Stimulated activated CD8-positive, alpha-beta memory T cell treated with anti-CD3 and anti-CD28 coated beads, Interleukin-4, amount 100 ng/mL, for 4 hours (primary cell): ENCODE measurements at places on chromosomes 12 and 14.
A peak's percentile ranks its signal among the peaks of the same experiment; 100 is the strongest.

GRCh38 chr14:85625925-85626585 is 96.1 kb downstream of the FLRT2 start:
- DNase-seq, result no peak

DNA sequence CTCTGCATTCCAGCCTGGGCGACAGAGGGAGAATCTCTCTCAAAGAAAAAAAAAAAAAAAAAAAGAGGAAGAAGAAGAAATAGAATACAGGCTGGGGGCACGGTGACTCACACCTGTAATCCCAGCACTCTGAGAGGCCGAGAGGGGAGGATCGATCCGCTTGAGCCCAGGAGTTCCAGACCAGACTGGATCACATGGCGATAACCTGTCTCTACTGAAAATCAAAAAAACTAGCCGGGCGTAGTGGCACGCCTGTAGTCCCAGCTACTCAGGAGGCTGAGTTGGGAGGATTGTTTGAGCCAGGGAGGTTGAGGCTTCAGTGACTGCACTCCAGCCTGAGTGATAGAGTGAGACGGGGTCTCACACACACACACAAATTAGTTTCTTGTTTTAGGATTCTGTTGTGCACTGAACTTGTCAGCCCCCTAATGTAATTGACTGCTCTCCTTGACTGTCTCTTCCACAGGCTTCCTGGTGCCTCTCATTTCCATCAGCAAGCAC is 963 bp upstream of the TINF2 start:
- DNase-seq, result no peak

DNA sequence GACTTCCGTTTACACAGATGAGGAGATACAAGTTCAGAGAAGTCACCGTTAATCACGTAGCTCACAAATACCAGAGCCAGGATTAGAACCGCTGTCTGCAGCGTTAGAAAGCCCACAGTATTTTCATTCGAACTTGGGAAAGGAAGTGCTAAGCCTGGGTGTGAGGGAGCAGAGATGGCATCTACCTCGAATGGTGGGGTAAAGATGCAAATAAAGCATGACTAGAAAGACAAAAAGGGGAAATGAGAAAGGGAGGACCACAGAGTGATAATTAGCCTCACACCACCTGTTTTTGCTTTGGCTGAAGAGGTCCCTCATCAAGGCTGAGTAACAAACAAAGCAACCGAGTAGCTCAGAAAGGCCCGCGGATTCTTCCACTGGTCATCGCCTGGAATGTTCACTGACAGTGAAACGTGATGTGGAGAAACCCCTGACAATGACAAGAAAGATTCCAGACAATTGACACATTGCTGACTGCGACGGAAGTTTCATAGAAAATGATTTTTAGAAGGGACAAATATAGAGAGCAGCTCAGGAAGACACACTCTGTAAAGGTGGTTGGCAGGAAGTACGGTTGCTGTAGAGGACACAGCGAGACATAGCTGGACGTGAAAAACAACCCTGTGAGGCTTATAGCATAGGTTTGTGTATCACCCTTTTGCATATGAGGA is 31.5 kb upstream of the BHLHE41 start:
- DNase-seq, result no peak

DNA sequence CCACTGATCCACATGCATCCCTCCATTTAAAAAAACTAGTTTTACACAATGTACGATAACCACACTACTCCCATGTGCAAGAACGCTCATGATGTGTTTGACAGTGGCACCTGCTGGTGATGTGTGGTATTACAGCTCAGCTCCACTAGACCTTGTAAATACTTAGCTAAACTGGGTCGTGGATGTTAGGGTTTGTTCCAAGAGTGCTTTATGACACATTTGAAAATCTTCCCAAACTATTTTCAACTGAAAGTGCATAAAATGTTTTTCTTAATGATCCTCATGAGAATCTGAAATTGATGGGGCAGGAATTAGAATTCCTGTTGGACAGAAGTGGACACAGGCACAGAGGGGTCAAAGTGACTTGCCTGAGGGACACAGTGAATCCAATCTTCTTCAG is 99.2 kb downstream of the SCARB1 start:
- DNase-seq, result no peak

DNA sequence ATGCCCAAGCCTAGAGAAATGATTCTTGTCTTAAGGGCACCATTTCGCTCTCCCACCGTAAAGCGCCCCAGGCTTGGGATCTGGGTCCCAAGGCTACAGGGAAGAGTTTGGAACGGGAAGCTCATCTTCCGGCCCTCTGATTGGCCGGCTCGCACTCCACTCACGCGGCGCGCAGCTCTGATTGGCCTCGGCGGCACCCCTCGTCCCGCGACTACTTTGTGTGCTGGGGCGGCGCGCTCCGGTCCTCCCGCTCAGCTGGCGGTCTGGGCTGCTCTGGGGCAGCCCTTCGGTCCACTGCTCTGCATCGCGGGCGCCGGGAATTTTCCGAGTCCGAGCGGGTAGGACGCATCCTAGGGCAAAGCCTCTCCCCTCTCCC is 886 bp upstream of the FUT8 start:
- peak; percentile 68 for DNase-seq

DNA sequence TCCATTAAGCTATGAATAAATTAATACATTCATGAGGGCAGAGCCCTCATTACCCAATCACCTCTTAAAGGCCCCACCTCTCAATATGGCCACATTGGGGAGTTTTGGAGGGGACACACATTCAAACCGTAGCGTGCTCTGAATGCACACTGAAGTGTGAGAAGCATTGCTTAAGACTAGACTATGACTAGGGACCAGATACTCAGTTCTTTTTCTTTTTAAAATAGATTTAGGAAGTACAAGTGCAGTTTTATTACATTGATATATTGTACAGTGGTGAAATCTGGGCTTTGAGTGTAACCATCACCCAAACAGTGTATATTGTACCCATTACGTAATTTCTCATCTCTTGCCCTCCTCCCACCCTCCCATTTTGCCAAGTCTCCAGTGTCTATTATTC is 21.0 kb upstream of the JDP2 start:
- DNase-seq, result no peak

DNA sequence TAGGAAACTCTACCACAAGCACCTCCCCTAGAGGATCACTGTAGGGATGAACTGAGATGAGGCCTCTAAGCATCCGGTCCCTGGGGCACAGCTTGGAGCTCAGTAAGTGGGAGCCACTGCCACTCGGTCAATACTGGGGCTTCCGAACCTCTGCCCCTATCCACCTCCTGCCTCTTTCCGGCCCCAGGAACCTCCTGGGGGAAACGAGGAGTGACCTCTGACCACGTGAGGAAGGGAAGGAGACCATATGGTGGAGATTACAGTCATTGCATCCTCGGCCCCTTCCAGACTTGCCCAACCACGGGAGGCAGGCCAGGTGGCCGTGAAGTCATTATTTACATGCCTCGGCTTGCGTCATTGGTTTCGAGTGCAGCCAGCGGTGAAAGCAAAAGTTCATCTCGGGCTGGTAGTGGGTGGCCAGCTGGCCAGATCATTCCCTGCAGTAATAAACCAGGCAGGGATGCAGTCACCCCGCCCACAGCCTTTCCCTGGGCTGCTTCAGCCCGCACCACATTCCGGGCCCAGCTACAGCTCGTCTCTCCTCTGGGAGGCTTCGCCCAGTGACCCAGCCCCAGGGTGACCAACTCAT is 65.4 kb downstream of the C14orf132 start:
- DNase-seq, result no peak

GRCh38 chr12:60834806-60835205 is 1239.0 kb downstream of the SLC16A7 start:
- no peak for DNase-seq

DNA sequence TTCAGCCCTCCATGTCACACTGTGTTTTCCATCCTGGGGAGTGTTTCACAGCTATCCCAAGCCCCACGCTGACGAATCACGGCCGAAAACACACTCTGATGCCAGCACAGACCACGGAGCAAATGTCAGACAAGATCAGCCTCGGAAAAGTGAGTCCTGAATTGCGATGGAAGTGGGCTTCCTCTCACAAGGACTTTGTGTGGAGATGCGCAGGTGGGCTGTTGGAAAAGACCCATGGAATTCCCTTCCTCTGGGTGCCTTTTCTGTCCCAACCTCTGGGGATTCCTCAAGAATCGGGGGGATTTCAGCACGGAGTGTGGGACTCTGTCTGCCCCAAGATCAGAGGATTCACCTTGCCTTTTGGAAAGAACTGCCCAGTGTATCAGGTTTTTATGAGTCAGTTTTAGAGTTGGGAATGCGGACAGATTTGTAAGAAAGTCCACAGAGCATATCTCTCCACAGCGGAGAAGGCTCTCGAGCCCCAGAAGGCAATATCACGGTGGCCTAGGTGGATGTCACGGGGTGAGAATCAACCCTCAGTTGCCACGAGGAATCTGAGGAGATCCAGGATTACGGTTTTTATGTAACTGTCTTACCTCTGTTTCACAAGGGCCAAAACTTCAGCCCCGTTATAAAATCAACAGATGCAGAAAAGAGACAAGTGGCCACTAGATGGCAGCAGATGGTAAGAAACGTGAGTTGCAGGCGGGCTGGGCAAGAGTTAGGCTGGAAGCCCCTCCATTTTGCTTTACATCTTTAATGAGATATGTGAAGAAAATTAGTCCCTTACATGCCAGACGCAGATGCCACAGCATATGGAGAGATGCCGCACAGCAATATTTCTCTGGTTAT is 201.9 kb downstream of the DAD1 start:
- no peak for DNase-seq

GRCh38 chr14:99199846-99200653 is 71.9 kb downstream of the BCL11B start:
- no peak for DNase-seq

DNA sequence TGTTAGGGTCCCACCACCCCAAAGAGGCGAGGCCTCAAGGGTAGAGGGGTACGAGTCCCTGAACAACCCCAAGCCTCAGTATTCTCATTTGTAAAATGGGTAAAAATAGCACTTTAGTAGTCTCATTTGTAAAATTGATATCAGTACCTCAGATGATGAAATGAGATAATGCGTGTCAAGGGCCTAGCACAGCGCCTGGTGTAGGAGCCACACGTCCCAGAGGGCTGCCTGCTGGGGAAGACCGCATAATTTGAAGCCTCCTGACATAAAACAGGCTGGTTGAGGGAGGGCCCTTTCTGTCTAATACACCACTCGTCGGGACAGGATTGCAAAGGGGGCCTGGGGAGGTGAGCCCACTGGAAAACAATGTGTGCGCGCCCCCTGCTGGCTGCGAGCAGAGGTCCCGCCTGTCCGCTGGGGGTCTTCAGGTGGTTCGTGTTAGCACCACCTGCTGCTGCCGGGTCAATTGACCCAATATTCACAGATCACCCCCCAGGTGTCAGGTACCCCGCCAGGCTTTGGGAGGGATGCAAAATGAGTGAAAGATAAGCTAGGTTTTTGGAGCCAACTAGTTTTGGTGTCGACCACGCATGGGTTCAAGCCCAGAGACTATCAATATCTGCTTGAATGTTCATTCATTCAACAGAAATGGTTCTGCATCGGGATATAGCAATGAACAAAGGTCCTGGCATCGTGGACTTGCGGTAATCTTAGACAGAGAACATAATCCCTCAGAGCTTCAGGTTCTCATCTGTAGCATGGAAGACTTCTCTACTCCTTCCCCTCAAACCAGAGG is 24.7 kb upstream of the IRF2BPL start:
- peak; percentile 65 for DNase-seq

DNA sequence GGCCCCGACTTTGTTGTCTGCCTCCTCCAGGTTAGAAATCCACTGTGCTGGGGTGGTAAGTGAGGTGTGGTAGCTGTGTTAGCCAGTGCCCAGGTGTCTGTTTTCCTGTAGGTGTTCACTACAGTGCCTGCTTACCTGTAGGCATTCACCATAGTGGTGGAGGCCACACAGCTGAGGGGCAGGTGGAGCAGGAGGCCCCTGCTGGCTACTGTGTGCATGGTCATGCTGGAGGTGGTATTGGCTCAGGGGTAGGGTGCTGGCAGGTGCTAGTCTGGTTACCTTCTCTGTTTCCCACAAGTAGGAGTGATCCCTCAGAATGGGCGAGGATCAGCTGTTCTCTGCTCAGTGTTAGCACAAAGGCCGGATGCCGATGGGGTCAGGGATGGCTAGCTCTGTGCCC is 217.3 kb downstream of the SYT10 start:
- DNase-seq, result no peak

GRCh38 chr12:122158700-122159285 is 15.2 kb downstream of the IL31 start:
- DNase-seq, result no peak

DNA sequence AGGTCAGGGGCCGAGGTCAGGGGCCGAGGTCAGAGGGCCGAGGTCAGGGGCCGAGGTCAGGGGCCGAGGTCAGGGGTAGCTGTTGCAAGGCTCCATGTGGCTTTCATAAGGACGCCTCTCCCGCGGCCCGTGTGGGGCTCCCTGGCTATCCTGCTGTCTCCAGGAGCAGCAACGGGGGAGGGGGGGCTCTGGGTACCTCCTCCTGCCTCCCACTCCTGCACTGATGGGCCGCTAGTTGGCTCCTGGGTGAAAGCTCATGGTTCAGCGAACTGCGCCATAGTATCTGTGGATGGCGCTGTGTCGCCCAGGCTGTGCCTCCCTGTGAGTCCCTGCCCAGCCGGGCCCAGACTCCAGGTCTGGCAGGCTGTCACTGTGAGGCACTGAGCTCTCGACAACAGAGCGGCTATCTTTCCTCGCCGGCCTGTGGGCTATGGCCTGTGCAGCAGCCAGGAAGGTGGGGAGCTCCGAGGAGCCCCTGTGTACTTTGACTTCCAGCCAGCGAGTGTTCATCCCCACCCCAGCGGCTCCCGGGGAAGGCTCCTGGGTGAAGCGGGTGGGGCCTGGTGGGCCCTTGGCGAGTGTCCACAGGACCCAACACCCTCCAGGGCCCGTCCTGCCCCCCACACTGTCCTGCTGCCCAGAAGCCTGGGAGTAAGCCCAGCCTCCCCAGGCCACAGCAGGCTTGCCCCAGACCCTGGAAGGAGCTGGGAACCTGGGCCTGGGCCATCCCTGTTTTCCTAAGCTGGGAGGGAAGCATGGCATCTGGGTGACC is 8.1 kb downstream of the RFLNA start:
- DNase-seq, result no peak

DNA sequence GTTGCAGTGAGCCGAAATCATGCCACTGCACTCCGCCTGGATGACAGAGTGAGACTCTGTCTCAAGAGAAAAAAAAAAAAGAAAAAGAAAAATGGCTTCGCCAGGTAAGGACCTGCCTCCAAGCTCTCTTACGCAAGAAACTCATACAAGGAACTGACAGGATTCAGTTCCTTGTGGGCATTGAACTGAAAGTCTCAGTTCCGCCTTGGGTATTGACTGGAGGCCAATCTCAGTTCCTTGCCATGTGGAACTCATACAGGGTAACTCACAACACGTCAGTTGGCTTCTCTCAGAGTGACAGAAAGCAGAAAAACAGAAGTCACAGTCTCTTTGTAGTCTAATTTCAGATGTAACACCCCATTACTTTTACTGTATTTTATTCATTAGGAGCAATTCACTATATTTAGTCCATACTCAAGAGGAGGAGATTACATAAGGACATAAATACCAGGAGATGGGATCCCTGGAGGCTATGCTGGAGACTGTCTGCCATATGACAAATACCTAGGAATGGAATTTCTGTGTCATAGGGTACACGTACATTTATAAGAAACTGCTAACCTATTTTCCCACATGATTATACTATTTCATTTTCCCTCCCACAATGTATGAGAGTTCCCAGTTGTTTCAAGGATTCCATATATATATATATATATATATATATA is 11.4 kb upstream of the NOPCHAP1 start:
- no peak for DNase-seq

- no peak for DNase-seq
Measured at GRCh38 chr14:75934998-75935628, 46.7 kb downstream of the TGFB3 start.
